ENCODE measurements at places on chromosomes 16 and 17.
A peak's percentile ranks its signal among the peaks of the same experiment; 100 is the strongest.

DNA sequence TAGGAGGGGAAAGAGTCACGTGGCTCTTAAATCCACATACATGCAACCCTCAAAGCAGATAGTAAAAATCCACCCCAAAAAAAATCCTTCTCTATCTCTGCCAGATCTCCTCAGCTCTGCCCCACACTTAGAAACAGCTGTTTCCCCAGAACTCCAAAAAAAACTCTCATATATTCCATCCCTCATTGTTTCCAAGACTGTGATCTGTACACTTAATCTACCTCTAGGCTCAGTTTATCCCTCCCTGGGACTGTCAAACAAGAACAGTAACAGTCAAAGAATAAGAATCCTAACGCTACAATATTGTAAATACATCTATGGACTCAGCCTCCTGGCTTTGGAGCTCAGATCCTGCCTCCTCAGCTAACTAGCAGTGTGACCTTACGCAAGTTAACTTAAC is 11.6 kb downstream of the CUEDC1 start:
- DNase-seq = no peak

DNA sequence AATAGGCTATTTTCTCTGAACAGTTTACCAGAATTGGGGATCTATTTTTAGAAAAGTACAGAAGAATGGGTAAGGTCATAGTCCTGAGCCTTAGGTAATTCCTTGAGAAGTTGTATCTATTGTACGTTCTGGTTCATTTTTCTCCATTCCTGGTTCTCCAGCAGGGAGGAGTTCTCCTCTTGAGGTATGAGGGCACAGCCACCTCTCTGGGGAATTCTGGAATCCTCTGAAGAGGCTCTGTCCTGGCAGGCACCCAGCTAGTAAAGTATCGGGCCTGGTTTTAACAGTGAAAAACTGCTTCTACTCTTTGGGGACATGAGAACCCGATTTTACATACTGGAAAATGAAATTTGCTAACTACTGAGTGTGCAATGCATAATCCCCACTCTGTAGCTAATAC is 19.6 kb upstream of the PMFBP1 start:
- no peak for DNase-seq

GRCh38 chr17:62703261-62703775 is 75.8 kb downstream of the MRC2 start:
- DNase-seq = no peak

DNA sequence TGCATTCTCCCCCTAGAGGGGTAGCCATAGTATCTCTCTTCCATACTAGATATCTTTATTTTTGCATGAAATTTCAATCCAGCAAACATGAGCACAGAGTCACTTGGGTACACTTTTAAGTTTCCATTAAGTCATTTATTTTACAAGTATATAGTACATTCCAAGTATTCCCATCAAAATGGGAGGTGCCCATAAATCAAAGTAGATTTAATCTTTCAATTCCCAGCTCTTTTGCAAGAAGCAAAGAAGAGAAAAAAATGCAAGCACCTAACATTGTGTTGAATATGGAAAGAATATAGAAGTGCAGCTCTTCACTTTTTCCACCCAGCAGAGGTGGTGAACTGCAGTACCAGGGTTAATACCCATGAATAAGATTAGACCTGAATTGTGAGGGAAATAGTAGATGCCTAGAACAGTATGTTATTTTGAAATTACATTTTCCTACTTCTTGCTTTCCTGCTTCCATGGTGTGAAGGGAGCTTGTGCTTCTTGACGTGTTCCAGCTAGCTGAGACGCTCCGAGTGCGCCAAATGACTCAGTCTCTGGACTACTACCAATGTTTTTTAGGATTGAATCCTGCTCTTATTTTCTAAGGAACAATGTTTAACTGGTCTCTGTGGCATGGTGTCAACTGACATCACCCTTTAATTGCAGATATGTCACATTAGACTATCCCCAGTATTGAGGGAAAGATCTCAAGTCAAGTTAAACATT is 151.1 kb upstream of the MAF start:
- no peak for DNase-seq

- no peak for DNase-seq
These were observed 135.0 kb downstream of the GSG1L start for GRCh38 chr16:27928542-27928941.

DNA sequence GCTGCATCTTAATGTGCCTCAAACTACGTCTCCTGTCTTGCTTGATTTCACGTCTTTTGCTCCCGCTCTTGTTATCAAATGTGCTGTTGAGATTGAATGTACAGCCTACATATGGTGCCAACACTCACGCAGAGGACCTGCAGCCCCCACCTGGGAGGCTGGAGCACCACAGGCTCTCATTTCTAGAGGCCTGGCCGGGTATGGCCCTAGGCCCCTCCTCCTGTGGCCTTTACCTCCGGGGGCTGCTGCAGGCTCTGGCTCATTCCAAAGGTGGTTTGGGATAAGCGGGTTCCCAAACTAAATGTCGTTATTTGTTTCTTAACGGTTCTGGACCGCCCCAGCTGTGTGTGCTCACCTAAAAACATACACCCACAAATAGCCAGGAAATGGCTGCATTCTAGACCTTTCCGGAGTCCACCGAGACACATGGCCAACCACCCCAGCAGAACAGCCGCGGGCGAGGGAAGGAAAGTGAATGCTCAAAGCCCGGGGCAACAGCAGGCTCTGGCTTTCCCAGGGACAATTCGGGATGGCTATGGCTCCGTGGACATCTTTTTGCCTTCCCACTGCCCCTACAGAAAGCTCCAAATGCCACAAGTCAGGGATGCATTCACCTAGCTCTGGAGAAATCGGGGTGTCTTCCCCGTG is 105.9 kb downstream of the ENGASE start:
- DNase-seq = no peak

DNA sequence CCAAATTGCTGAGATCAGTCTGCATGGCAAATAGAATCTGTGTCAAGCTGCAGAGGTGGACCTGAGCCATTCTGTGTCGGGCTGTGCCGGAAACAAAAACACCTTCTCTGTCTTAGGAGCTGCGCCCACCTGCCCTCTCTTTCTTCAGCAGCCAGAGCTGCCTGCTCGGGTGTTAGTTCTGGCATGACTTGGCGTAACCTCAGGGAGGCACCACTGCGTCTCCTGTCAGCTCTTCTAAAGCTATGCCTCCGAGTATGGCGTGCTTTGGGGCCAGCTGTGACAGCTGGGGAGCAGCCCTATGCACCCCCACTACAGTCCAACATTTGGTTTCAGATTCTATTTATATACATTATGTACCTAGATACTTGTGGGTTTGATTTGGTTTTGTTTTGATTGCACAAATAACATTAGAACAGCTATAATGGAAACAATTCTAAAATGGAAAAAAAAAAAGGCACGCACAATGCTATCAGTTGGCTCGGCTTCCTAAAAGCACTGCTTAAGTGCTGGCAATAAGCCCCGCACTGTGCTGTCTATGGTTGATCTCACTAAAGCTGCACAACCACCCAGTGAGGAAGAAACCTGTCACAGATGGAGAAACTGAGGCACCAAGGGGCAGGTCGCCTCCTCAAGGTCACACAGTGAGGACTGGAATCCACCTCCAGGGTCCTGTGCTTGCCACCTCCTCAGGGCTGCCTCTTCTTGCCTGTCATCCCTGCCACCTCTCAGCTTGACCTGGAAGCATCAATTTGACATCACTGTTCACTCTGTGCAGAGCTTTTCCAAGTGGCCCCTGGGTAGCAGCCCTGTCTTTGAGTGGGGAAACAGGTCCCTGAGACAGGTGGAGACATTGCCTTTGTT is 18.7 kb upstream of the ADGRG1 start:
- DNase-seq = peak; percentile 54

DNA sequence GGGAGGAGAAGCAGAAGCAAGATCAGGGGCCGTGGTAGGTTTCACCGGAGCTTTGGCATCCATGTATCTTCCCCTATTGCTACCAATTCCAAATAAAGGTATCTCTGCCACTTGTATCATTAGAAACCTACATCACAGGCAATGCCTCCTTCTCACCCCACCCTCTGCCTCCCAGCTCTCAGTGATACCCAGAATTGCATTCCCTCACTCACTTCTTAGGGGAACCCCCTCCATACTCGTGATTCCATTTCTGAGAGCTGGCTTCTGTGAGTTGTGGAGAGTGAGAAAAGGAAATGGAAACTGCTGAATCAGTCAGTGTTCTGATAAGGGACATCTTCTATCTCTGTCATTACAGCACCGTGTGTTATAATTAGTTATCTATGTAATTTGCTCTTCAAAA is 2.3 kb upstream of the CCL3 start:
- DNase-seq = no peak

GRCh38 chr17:41483531-41483930 is 2.6 kb upstream of the KRT35 start:
- DNase-seq = no peak

GRCh38 chr17:47288531-47289116 is 35.0 kb downstream of the ITGB3 start:
- DNase-seq = no peak

- no peak for DNase-seq
These were observed 2.7 kb downstream of the XYLT1 start for GRCh38 chr16:17467923-17468540.

DNA sequence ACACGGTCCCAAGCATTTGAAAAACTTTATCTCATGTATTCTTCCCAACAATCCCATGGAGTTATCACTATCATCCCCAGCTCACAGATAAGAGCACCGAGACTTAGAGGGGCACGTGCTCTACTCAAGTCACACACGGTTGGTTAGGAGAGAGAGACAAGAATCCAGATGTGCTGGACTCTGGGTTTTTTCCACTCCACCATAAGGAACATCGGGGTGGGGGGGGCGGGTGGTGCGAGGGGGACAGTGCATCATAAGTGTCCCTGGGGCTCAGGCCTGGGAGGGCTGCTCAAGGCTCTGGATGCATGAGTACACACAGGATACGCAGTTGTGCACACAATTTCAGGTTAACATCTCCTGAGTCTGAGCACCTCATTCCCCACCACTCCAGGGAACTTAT is 7.4 kb downstream of the CDC42EP4 start:
- DNase-seq = no peak

DNA sequence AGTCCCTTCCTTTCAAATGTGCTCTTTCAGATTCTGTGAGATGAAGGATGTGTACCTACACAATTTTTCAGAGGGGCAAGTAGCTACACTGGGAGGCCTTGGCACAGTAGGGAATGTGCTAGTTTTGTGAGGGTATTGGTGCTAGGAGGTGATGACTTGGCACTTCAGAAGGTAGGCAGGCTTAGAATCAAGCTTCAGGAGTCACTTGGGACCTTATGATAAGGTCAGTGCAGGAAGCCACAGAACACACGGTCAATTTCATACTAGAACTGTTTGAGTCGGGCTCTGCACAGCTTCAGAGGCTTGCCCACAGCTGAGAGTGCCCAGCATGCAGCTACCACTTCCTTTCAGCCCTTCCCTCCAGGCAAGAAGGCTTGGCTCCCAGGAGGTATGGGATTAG is 6.1 kb downstream of the CMTM1 start:
- DNase-seq = no peak

DNA sequence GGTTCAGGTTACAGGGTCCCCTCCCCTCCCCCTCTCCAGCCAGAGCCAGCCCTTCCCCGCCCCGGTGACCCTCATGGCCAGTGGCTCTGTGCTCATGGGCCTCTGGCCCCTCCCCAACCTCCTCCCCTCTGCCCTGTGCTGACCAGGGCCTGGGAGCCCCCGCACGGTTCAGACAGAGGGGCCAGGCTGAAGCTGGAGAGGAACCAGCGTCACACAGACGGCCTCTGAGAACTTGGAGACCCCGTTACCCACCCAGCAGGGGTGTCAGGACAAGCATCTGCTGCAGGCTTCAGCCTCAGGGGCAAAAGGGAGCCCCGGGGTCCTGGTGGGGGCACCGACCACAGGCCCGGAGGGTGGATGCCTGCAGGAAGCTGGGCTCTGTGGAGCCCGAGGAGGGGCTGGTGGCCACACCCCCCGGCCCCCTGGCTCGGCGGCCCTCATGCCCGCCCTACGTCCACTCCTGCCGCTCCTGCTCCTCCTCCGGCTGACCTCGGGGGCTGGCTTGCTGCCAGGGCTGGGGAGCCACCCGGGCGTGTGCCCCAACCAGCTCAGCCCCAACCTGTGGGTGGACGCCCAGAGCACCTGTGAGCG is at the start of gene WFIKKN1:
Gene WFIKKN1, plus strand, starts transcription at position 171 of the 591 bp plus-strand sequence. Its CDS starts 269 bp downstream, at position 440.
- no peak for DNase-seq

GRCh38 chr16:65185241-65185778 is 63.4 kb upstream of the CDH11 start:
- no peak for DNase-seq

- DNase-seq = no peak
These were observed 452.7 kb downstream of the TMEM114 start for GRCh38 chr16:8137606-8138005.

DNA sequence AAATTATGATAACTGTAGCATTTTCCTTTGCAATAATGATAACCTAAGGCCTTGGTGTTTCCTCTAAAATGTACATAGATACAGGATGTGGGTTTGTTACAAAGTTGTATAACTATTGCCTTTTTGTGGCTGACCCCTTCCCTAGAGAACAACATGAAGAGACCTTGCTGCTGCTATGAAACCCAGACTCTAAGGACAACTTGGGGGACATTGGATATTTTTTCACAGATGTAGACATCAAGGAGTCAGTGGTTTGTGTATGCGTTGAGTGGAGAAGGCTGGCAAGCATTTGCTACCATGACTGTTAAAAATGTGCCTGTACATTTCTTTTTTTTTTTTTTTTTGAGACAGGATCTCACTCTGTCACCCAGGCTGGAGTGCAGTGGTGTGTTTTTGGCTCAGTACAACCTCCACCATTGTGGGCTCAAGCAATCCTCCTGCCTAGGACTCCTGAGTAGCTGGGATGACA is 12.3 kb downstream of the HMOX2 start:
- DNase-seq = no peak

All from stimulated activated CD4-positive, alpha-beta T cell treated with anti-CD3 and anti-CD28 coated beads, TNF-alpha, amount 100 ng/mL, for 48 hours (primary cell).